ENCODE measurements at places on chromosomes 3 and 15.

GRCh38 chr15:74263466-74263865, 27.3 kb downstream of the CCDC33 start:
- DNase-seq, result no peak

DNA sequence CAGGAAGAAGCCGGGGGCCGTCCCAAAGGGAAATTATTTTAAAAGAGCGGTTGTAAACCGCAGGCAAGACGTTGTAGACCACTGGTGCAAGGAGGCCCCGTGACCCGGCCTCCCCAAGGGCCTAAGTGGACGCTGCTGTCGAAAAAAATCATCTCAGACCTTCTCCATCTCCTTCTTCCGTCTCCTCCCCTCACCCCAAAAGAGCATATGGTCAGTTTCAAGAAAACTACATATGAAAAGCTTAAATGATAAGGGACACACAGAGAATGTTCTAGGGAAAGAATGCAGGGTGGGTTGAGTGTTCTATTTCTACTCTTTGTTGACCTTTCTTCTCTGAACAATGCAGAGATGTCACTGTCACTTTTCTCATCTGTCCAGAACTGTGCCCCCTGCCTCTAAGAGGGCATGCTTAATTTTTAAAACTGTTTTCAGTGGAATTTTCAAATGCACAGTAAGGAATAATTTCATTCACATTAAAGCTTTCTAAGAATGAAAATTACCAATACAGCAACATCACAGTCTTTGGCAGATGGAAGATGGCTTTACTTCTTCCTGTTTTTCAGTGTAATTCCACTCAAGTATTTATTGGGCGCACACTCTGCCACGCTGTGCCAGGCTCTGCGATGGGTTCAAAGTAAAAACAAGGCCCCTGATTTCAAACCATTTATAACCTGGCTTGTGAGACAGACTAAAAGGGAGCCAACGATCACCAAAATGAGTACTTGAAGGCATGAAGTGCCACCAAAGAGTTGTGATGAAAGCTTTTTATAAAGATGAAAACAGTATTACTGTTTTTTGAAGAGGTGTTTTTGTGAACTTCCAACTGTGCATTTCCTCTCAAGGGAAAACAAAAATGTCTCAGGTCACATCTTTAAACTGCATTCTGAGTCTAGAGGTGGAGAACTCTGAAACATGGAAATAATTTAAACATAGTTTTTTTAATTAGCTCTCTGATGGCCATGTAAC, 891 bp upstream of the TOP2B start:
- peak; percentile 29 for DNase-seq

DNA sequence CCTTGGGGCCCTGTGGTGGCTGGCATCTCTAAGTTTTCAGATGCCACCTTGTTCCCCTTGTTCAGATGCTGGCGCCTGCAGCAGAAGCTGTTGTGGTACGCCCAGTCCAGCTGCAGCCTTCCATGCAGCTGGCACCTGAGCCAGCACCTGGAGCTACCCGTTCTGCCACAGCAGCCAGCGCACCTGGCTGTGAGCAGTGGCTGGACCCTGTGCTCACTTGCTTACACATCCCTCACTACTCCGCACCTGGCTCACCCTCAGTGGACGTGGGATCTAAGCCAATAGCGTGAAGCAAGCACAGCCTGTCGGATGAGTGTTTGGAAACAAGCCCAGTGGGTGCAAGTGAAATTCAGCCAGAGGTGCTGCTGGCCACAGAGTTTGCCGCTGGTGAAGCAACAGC, 607.5 kb upstream of the BCHE start:
- no peak for DNase-seq

GRCh38 chr3:42192334-42193200, 73.4 kb downstream of the CCK start:
- no peak for DNase-seq

DNA sequence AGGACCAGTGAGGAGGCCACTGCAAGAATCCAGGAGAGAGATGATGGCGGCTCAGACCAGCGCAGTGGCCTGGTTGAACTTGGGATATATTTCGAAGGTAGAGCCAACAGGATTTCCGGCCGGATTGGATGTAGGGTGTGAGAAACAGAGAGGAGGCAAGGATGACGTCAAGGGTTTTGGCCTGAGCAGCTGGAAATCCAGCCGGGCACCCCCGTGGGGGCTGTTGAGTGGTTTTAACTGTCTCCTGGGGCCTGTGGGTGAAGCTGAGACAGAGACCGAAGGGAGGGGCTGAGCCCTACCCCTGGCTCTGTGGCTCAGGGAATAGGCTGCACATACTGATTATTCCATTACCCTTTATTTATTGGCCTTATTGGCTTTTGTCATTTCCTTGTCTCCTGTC, 45.7 kb downstream of the EXOG start:
- no peak for DNase-seq

- DNase-seq, result no peak
Observed at GRCh38 chr15:48865370-48866079, 12.4 kb upstream of the EID1 start.

DNA sequence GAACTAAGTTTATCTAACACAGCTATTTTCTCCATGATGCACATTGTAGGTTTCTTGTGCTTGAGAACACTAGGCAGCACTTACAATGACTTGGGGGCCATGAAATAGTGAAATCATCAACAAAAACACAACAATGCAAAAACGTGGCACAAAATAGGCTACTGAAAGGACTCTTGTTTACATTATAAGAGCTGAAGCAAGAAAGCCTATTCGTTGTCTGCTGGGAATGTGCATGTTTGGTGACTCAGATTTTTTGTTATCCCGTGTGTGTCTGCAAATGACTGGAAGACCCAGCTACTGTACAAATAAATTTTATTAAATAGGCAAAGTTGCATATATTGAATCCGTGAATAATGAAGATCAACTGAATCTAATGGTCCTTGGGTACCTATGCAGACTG, 85.0 kb downstream of the TCF12 start:
- DNase-seq, result no peak

GRCh38 chr3:32751377-32751776, 66.4 kb downstream of the CNOT10 start:
- DNase-seq, result no peak

DNA sequence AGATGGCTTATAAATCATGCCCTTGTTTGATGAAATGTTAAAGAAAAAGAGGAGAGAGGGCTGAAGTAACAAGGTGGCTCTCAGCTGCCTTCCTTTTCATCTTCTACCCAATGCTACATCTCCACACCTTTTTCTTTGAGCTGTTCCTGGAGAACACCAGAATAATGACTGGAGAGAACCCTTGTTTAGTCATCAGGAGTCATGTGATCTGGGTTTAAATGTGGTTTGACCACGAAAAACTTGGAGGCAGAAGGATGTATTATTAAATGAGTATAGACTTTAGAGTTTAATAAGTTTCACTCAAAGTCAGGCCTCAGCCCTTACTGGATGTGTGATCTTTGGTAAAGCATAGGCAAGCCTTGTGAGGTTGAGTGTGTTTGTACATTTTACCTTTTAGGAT, 230.3 kb upstream of the TBL1XR1 start:
- no peak for DNase-seq

- no peak for DNase-seq
Observed at GRCh38 chr15:76222159-76222558, 89.1 kb downstream of the ETFA start.

- DNase-seq, result no peak
Observed at GRCh38 chr3:52827866-52828376, 2.6 kb downstream of the ITIH4 start.

GRCh38 chr15:66999046-66999968, 66.1 kb upstream of the SMAD3 start:
- DNase-seq, result no peak

DNA sequence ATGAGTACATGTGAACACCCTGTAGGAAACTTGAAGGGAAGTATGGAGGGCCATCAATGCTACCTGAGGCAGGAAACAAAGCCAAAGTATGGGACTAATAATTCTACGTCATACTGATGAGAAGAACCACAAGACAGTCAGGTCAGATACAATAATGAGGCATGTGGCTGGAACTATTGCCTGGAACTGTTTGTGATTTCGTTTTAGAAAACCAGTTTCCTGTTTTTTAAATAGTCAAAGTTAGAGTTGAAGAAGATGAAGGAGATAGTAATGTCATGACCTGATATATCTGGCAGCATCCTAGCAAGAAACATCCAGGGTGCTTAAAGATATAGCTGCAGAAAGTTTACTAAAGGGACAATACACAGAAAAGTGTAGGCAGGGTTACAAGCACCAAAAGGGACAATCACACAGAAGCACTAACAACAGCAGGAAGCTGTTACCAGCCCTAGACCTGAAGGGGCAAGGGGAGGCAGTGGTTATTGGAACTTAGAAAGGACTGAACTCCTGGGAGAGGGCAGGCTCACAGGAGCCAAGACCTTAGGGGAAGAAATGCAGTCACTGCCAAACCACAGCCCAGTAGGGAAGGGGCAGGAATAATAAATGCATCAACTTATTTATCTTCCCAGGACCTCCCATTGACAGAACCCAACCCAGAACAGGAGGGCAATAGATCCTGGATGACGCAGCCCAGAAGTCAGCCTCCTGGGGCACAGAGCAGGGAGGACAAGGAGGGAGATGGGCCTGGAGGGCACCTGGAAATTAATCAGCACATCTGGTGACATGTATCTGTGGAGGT, 302.1 kb upstream of the STT3B start:
- DNase-seq, result no peak

GRCh38 chr3:65894679-65895453, 143.9 kb downstream of the MAGI1 start:
- no peak for DNase-seq

- no peak for DNase-seq
Observed at GRCh38 chr3:25586553-25586952, 78.2 kb downstream of the TOP2B start.

- DNase-seq, result no peak
Observed at GRCh38 chr3:194224471-194225417, 88.8 kb downstream of the HES1 start.

DNA sequence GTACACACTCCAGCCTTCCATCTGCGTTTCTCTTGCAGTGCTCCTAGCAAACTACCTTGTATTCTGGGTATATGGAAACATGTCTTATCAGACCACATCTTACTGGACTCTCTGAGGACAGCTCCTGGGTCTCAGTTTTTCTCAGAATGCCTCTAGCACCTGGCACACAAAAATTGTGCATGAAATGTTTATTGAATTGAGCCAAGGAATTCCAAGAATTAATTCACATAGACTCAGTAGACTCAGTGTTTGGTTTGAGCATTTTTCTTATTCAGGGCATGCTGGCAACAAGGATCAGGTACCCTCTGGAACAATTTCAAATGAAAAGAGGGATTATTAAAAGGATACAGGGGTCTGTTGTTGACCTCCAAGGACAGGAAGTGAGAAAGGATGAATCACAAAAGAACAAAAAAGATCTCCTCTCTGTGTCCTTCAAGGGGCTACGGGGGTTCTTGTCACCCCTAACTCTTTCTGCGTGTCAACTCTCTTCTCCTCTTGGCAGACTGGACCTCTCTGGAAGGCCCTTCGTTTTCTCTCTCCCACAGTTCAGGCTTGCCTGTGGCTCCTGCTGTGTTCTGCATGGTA, 270.0 kb upstream of the HES1 start:
- no peak for DNase-seq

- DNase-seq, result no peak
Observed at GRCh38 chr15:71136793-71137518, 21.7 kb downstream of the THSD4 start.

DNA sequence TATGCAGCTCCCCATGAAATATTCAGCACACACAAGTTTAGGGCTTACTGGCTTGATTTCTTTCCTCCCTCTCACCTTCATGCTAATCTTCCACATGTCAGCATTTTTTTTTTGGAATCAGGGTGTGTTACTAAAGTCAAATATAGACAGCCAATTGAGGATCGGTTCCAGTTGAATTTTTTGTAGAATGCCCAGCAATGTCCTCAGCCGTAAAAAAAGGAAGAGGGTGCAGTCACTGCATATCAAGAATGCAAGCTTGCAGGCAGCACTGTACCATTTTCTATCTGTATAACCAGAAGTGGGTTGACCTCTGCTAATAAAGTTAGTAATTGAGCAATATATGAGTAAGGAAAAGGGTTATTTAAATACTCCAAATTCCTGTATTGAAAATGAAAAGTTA, 51.4 kb upstream of the CHMP2B start:
- no peak for DNase-seq

DNA sequence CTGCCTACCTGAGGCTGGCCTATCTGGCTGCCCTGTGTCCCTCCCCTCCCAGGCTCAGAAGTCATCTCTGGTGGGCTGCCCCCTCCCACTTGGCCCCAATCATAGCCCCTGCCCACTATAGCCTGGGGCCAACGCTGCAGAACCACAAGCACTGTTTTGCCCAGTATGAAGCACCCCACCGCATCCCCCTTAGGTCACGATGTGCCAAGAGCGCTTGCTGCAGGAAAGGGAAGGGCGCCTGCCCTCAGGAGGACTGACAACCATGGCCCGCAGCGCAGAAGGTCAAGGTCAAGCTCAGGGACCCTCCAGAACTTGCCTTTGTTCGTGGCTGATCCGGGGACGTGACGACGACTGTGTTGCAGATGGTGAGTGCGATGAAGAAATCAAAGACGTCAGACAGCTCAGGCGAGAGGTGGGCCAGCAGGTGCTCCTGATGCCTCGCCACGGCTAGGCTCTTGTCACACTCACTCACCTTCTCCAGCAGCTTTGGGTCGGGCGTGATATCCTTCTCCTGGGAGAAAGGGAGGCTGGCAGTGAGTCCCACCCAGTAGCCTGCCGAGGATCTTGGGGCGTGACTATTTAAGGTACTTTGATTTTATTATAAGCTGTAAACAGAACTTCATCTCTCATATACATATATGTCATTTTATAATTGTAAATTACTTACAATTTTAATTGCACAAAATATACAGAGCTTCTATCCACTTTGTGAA, 146.6 kb downstream of the ATP10A start:
- DNase-seq, result no peak

DNA sequence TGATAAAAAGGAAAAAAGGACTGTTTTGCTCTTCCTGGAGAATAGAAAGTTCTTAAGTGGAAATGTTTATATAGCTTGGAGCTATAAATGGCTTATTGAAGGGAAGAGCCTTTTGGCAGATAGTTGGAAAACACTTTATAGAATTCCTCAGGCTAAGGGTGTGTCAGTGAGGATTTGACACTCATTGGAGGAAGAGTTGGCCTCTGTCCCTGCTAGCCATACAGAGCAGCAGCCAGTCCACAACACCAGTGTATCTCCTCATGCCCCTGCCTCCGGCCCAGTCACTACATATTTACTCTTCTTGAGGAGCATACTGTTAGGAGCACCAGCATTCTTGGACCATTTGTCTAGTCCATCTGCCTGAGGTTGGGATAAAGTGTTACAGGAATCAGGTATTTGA, 36.2 kb downstream of the KLHL18 start:
- DNase-seq, result no peak

Data from hematopoietic multipotent progenitor cell (in vitro differentiated cells).